ENCODE measurements at places on chromosomes 2 and 18.

GRCh38 chr2:122886479-122887145, 1131.2 kb downstream of the TSN start:
- no peak for DNase-seq

DNA sequence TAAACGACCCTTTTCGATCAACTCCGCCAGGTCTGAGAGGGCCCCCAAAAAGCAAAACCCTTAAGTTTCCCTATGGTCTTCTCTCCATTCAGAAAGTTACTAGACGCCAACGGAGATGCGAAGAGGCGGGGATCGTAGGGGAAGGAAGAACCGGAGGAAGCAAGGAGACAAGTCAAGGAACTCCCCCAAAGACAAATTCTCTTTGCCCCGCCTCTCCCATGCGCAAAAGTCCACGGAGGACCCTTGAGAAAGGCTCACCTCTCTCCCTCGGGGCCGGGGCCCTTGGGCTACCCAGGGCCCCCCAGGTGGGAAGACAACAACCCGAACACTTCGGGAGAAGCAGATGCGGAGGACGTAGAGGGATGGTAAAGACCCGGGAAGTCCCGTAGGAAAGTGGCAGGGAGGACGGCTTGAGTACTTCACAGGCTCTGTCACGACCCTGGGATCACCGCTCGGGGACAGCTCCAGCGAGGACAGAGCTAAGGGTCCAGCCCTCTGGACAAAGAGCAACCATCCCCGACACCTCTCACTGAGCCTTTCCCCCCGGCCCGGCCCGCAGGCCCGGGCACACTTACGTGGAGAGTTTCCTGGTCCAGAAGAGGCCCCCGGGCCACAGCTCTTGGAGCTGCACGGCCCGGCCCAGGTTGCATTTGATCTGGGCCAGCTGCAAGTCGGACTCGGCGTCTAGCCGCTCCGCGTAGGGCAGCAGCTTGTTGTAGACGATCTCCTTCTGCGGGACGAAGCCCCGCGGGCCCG, 647 bp downstream of the PSME4 start:
- DNase-seq, result no peak

DNA sequence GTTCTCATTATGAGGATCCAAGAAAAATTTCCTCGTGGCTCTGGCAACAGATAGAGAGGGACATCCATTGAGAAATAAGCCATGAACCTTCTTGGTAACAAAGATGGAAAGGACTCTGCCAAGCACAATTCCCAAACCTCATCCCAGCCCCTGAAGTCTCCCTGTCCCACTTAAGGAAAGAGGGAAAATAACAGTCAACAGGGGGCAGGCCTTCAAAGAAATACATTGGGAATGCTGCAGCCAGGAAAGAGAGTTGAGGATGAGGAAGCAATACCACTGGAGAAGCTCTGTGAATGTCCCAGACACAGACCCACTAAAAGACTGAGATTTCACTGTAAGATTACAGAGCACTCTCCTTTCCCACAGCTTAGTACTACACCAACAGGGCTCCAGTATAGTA, 93.2 kb downstream of the CD226 start:
- no peak for DNase-seq

- DNase-seq, result no peak
These were observed 424.3 kb upstream of the ACVR2A start for GRCh38 chr2:147420517-147420916.

- DNase-seq, result no peak
These were observed 21.7 kb downstream of the ACSL3 start for GRCh38 chr2:222882484-222882928.

- DNase-seq, result no peak
These were observed 151.7 kb downstream of the MCFD2 start for GRCh38 chr2:46763861-46764260.

Data from stimulated activated CD8-positive, alpha-beta memory T cell treated with anti-CD3 and anti-CD28 coated beads, Interleukin-12 subunit alpha, Interleukin-12 subunit beta, amount 100 ng/mL, for 1 hour (primary cell).